ENCODE measurements at places on chromosomes 1 and 21.
A peak's percentile ranks its signal among the peaks of the same experiment; 100 is the strongest.

DNA sequence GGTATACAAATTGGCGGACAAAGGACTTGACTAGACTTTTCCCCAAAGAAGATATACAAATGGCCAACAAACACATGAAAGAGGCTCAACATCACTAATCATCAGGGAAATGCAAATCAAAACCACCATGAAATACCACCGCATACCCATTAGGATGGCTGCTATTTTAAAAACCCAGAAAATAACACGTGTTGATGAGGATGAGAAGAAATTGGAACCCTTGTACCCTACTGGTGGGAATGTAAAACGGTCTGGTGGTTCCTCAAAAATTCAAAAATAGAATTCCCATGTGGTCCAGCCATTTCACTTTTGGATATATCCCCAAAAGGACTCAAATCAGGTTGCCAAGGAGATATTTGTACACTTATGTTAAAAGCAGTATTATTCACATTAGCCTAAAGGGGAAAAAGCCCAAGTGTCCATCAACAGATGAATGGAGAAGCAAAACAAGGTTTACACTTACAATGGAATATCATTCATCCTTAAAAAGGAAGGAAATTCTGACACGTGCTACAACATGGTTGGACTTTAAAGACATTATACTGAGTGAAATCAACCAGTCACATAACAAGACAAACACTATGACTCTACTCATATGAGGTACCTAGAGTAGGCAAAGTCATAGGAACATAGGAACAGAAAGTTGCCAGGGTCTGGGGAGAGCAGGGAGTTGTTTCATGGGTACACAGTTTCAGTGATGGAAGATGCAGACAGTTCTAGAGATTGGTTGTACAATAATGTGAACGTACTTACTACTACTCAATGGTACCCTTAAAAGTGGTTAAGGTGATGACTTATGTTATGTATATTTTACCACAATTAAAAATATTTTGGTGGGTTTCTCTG lies 17.0 kb downstream of the CD34 start:
- no peak for DNase-seq

DNA sequence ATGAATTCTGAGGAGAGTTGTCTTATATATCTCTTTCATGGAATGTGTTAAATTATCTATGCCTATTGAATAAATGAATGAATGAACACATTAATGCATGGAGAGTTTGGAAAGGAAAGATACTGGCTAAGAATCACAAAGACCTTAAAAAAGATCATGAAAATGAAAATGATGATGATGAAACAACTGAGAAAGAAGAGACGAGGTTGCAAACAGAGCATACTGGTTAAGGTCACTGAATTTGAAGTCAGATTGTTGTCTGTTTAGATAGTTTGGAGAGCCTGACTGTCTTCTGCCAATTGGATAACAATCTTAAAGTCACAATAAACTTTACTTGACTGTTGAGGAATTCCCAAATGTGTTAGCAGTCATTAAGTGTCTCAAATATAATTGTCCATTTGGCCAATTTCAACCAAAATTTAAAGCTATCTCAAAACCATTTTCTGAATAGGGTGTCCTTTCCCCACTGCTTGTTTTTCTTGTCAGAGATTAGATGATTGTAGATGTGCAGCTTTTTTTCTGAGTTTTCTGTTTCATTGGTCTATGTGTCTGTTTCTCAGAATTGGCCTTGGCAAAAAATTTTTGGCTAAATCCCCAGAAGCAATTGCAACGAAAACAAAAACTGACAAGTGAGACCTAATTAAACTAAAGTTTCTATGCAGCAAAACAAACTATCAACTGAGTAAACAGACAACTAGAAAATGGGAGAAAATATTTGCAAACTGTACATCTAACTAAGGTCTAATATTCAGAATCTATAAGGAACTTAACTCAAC lies 132.2 kb downstream of the PTGER3 start:
- peak; percentile 75 for DNase-seq

GRCh38 chr1:28112388-28113241 lies 24.2 kb upstream of the EYA3 start:
- DNase-seq, result no peak

DNA sequence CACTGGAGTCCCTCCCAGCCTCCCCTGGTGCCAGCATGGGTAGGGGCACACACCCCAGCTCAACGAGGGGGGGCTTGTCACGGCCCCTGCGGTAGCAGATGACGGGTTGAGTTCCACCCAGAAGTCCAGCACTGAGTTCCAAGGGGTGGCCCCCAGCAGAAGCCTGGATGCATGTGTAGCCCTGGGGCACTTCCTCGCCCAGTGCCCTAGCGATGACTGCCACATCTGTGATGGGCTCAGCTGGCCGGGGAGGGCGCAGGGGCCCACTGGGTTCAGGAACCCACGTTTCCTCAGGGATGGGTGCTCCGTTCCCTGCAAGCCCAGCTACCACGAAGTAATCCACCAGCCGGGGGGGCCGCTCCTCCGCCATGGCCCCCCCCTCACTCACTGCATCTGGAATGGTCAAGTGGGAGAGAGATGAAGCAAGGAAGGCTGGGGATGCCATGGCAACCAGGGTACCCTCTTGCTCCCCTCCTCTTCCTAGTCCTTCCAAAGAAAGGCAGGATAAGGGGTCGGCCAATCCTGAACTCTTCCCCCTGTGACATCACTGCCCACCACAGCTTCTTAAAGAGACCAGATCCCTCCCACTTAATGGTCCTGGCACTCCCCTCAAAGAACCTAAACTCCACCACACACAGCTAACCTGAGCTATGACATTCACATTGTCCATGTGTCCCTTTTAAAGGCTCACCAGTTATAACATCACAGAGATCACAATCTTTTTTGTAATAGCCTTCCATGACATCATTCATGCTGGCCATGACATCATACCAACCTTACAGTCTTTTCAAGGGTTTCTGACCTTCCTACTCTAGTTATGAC lies 2.3 kb downstream of the DENND4B start:
- no peak for DNase-seq

- no peak for DNase-seq
These were observed 113.8 kb downstream of the RHOU start for GRCh38 chr1:228849011-228849541.

DNA sequence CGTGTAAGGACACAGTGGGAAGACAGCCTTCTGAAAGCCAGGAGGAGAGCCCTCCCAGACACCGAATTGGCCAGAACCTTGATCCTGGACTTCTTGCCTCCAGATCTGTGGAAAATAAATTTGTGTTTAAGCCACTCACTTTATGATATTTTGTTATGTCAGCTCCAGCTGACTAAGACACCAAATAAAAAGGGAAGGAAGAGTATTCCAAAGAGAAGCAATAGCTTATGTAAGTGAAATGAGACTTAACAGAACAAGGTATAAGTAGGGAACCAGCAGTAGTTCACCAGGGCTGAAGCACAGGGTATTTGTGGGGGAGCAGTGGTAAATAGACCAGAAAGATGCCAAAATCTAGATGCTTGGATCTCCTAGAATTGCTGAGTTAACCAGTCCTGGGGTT lies 94.2 kb upstream of the WLS start:
- no peak for DNase-seq

- peak; percentile 35 for DNase-seq
These were observed 17.5 kb downstream of the VASH2 start for GRCh38 chr1:212967801-212968200.

DNA sequence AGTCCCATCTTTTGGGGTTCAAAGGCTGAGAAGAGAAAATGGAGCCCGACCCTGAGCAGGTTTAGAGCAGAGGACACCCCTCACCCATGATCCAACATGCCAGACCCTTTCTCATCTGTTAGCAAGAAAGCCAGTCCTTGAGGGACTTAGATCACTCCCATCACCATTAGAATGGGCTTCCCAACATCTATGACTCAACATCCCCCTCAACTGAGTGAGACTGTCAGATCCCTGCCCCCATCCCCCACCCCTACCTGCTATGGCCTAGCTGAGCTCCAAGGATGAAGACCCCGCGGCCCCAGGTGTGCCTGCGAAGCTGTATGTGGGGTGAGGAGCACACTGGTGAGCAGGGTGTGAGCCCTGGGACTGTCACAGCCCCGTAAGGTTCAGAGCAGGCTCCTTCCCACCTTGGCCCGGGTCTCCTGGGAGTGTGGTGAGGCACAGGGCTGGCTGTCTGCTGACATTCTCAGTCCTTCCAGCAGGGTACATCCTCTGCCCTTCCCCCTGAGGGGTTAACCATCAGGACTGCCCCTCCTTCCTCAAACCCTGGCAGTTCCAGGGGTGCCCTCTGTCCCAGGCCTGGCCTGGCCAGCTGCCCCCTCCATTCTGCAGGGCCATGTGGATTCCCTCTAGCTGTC lies 21.4 kb upstream of the BLACAT1 start:
- no peak for DNase-seq

DNA sequence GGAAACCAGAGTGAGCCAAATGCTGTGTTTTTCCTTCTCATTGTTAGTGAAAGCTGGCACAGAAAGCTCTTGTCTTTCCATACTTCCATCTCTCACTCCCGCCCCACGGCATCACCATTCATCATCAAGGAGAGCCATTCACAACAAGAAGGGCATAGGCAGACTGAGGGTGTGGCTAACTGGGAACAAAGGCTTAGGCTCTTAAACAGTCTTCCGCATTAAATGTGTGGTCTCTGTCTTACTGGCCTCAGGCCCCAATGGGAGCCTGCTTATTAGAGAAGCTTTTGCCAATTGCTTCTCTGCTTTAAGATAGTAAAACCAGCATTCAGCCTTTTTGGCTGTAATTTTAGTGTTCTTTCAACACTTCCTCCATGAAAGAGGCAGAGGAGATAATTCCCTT lies 51.4 kb downstream of the TNFSF18 start:
- no peak for DNase-seq

GRCh38 chr1:185338719-185339622 lies 21.9 kb upstream of the IVNS1ABP start:
- DNase-seq, result no peak

DNA sequence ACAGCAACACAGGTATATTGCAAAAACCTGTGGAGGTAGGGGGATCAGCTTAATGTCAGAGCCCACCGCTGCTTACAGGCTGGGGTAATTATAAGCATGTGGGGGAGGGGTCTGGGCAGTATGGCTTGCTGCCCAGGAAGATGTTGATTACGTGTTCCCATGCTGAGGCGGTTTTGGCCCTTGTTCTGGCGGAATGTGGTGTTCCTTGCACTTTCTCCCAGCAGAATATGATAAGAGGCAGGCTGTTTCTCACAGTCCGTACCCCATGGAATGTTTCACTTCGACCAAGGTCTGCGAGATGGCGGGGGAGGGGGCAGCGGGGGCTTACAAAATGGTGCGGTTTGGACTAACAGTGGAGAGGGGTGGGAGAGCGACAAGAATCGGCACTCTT lies 9.8 kb upstream of the HPCAL4 start:
- peak; percentile 24 for DNase-seq

- DNase-seq, result no peak
These were observed 27.7 kb downstream of the INAVA start for GRCh38 chr1:200922406-200922805.

- DNase-seq, result no peak
These were observed 53.7 kb upstream of the CACYBP start for GRCh38 chr1:174946031-174946430.

DNA sequence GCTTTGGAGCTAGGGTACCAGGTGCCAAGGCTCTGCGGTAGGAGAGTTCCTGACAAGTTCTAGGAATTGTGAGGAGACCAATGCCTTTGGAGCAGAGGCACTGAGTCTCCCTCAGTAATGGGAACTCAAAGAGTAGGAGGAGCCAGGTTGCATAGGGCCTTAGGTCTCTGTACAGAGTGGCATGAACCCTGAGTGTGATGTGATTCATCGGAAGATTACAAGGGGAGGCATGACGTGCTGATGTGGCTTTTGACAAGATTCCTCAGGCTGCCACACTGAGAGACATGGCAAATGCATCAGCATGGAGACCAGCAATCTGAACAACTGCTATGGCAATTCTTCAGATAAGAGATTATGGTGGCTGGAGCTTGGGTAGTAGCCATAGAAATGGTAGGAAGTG lies 94.6 kb upstream of the SLC44A3 start:
- DNase-seq, result no peak

DNA sequence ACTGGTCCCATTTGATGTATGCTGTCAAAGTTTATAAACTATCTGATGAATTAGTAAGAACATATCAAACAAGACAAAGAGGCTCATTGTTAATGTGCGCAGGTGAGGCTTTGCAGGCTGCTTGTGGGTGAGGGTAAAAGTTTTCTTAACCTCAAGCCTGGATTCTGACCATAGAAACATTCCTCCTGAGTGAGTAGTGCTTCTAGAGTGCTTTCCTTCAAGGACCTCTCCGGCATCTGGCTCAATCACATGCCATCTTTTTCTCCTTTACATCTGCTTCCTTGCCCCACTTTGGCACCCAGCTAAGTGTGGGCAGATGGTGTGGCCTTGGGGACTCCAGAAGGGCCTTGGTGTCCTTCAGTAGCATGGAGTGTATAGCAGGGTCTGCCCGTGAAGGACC lies 104.0 kb downstream of the ROR1 start:
- DNase-seq, result no peak

- no peak for DNase-seq
These were observed 34.0 kb downstream of the SEC16B start for GRCh38 chr1:177935638-177936415.

DNA sequence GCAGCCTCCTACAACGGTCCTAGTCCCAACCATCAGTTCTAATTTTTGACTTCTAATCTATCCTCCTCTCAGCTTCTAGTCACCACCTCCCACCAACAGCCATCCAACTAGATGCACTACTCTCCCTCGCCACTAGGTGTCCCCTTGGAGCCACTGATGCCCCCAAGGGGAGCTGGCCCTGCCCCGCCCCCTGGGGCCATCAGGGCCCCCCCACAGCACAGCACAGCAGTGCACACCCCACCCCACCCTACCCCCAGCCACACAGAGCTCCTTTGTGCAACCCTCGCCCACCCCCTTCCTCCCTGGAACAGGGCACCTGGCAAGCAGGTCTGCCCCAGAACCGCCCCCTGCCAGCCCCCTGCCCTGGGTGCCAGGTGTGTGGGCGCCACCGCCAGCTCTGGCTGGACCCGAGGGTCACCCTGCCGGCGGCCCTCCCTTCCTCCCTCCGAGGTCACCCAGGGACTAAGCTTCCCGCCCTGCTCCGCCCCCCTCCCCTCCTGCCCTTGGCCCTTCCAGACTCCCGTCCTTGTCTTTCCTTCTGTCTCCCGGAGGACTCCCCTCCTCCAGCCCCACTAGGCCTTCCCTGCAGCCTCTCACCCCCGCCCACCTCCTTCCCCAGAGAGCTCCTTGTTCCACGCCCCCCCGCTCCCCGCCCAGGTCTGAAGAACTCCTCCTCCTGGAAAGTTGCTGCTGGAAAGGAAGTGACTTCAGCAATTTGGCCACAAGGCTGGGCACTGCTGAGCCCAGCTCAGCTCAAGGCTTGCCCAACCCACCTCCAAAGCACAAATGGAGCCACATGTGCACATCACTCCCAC lies 47.0 kb downstream of the AHDC1 start:
- no peak for DNase-seq

DNA sequence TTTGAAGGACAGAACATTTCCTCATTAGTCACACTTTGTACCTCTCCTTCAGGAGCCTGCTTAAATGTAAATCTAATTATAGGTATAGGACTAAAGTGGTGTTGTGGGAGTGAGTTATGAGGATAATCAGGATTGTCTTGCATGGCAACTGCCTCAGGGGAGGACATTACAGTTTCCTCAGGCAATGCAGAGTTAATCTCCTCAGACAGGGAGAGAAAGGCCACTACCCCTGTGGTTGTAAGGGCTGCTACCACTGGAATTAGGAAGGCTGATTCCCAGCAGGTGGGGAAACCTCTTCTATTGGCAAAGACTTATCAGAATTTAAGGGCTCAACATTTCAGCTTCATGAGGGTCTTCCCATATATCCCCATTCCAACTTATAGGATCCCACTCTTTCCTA lies 286.8 kb upstream of the PBX1 start:
- no peak for DNase-seq

- no peak for DNase-seq
These were observed 37.6 kb downstream of the SYT6 start for GRCh38 chr1:114116086-114116485.

- no peak for DNase-seq
These were observed 30.4 kb downstream of the RIMS3 start for GRCh38 chr1:40634901-40635655.

Measured in brain (organoid and tissue), 16 donors.